Activated CD8-positive, alpha-beta memory T cell treated with anti-CD3 and anti-CD28 coated beads for 1 hour (primary cell): ENCODE measurements at places on chromosomes 11 and 22.

- peak; percentile 37 for DNase-seq
These were observed at the start of gene CNIH2 for GRCh38 chr11:66277471-66278362. CNIH2 (plus strand) TSS chr11:66278175; CDS start chr11:66278457, 282 bp downstream.

GRCh38 chr11:30310623-30311022 lies 12.3 kb upstream of the ARL14EP start:
- no peak for DNase-seq

- DNase-seq: no peak
These were observed 1.1 kb upstream of the VPS37C start for GRCh38 chr11:61162092-61162941.

GRCh38 chr11:33480626-33481025 lies 220.0 kb downstream of the C11orf91 start:
- no peak for DNase-seq

GRCh38 chr22:47162865-47163264 lies 400.4 kb downstream of the TBC1D22A start:
- DNase-seq: no peak

GRCh38 chr22:44532552-44532951 lies 34.5 kb upstream of the RTL6 start:
- no peak for DNase-seq

DNA sequence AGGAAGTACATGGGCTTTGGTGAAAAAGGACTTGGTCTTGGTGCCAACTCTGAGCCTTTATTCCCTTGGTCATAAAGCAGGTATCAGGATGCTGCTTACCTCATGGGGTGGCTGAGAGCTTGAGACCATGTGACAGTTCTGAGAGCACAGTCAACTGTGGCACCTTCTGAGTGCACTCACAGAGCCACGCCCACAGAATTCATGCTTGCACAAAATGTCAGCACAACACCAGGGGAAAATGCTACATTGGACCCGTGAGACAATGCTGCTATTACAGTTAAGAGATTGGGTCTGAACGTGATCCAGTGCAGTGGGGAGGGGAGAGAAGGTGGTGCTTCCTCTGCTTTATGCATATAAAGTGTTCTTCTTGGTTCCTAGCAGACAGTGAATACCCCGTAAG lies 79.5 kb upstream of the SPON1 start:
- DNase-seq: no peak

DNA sequence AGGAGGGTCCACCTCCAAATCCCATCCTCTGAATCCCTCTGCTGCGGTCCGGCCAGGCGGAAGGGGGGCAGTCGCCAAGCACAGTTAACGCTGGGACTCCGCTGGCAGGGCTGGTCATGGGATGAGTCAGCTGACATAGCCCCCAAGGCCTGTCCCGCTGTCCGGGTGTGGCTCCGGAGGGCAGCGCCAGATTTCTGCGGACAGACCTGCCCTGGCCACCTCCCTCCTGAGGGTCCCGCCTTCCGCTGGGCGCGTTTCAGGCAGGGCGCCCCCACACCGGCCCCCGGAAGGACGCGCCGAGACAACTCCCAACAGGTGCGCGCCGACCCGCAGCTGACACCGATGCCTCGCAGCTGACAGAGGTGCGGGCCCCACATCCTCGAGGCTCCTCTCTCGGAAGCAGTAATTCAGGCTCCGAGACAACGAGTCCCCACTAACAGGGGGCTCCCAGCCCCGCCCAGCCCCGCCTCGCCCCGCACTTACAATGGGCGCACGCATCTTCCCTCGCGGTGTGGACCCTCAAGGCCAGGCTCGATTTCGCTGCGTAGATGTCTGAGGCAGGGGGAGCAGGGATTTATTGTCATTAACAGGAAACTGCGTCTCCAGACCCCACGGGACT lies 607 bp downstream of the PLAAT3 start:
- peak; percentile 14 for DNase-seq

DNA sequence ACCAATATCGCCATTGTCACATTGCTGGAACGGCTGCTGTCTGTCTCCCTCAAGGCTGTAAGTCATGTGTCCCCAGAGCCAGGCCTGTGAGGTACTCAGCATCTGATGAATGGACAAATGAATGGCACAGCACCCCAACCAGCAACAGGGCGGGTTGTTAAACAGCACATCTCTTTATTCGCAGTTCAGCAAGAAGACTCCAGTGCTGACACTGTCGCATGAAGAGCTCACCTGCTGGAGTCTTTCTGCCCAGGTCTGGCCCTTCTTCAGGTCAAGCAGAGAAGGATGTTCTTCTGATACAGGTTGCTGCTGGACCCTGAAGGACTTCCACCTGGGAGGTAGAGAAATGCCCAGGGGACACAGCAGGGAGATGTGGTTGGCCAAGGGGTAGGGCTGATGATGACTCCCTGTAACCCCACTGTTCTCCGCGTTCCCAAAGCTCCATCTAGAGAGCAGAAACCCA lies 4.8 kb downstream of the SPATA19 start:
- DNase-seq: no peak

DNA sequence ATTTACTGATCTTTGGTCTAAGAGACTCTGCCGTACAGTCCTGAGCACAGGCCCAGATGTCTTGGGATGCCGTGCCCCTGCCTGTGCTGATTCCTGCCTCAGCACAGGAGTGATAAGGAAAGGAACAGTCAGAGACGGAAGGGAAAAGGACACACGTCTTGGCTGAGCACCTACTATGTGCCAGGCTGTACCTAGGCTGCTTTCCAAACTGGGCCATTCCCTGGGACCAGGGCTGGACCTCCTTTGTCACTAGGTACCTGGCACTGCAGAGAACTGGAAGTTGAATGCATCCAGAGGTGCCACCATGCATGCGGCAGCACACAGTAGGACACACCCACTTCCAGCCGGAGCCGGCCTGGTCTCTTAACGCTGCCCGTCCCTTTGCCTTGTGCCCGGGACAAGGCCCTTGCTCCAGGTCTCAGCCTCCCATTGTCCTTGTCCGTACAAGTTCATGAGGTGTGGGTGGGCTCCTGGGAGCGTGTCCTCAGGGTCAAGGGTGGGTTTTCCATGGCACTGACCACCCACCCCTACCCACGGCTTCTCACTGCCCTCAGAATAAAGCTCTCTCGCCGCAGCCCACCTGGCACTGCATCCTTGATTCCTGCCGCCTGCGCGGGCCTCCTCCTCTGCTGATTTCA lies 1.1 kb upstream of the SSTR3 start:
- DNase-seq: no peak

DNA sequence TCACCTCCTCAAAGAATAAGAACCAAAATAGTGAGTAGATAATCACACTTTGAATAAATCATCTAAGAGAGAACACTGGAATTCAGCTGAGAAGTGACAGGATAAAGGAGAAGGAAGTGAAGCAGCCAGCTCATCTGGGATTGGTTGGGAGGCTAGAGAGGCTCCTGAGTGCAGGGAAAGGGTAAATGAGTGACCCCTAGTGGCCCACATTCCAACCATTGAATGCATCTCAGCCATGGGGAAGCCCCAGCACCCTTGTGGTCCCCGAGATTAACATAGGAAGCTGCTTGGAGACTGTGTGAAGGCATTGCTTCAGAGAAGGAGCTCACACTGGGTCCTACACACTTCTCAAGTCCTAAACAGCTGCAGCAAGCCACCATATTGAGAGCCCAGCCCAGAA lies 82.3 kb downstream of the JRKL start:
- DNase-seq: no peak

DNA sequence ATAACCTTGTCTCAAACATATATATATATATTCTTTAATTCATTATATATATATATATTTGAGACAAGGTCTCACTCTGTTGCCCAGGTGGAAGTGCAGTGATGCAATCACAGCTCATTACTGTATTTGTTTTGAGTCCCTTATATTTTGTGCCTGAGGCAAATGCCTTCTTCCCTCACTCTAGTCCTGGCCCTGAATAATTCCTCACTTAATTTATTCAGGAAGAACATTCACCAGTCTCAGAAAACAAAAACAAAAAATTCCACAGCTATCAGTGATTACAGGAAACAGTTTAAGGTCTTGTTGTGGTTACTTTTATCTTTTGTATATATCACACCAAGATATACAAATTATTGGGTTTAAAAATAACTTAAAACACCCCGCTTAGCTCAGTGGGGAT lies 155.7 kb downstream of the CWF19L2 start:
- no peak for DNase-seq

DNA sequence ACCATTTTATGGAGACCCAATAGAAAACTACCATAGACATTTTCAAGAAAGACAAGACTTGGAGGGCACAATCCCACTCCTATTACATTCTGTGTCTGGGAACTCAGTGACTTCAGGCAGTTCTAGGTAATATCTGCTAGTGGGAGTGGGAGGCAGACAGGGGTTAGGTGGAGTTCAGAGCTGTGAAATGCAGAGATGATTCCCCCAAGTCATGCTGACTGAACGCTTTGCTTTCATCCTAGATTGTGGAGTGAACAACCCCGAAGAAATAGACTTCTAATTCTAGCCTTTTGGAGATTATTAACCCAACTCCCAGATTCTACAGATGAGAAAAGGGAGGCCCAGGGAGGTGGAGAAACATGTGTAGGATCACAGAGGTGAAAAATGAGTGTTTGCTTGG lies 437.8 kb upstream of the CADM1 start:
- DNase-seq: no peak

DNA sequence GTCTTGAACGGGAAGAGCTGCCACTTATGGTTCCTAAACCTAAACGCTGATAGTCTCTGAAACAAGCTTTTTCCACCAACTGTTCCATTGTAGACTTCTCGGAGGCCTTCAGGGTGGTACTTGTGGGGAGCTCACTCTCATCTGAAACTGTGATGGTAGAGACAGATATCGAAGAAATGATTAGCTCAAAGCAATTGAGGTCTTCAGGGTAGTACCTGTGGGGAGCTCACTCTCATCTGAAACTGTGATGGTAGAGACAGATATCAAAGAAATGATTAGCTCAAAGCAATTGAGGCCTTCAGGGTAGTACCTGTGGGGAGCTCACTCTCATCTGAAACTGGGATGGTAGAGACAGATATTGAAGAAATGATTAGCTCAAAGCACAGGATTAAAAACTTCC lies 175.7 kb downstream of the SWAP70 start:
- no peak for DNase-seq

- no peak for DNase-seq
These were observed 89.8 kb downstream of the PIWIL4 start for GRCh38 chr11:94656968-94657367.

GRCh38 chr11:72569966-72570892 lies 104.0 kb downstream of the PDE2A start:
- no peak for DNase-seq

DNA sequence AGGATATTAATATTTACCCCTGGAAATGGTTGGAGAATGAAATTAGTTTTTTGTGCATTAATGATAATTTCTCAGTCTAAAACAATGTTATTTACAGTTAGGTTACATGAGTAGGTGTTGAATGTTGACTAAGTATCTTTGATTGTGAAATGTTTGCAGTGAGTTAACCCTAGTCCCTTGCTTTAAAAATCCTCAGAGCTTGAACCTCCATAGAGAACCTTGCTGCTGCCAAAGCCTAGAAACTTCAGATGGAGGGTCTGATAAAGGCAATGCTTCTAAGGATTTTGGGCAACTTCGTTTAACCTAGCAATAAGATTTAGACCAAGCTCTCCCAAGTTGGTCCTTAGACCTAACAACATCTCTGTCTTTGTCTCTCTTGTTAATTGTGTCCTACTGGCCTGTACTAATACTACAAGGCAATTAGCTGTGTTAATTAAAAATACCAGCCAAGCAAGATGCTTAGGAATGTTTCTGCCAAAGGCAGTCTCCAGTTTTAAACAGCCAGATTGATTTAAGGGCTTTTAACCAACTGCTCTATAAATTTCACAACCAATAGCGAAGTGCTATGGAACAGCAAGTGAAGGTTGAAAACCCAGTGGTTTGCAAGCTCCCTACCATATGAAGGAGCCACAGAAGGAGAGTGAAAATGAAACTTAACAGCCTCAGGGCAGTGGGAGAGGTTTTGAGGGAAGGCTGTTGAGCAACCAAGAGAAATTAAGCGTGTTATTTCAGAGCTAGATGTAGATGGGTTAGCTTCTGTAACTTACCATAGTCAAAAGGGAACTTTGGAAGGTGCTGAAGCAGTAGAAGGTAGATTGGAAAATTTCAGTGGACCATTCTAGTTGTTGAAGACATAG lies 295.9 kb upstream of the ANO5 start:
- no peak for DNase-seq

DNA sequence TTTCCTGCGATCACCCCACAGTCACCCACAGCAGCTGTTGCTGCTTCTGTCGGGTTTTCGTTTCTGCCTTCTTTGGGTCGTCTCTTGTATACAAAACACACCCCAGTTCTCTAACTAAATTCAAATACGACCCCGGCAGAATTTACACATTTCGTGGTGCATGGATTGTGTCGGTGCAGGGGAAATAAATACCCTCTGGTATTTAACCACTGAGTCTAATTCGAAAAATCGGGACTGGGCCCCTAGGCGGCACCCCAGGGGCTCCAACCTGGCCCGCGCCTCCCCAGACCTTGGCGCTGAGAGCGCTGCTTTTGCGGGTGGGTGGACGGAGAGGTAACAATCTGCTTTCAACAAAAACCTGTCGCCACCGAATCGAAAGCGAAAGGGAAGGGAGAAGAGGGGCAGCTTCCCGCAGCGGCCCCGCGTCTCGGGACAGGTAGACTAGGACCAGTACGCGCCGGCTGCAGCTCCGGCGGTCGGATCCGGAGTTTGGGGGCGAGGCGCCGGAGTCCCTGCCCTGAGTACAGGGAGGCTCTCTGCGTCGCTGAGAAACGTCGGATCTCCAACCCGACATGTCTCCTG lies 4.4 kb downstream of the ALX4 start:
- no peak for DNase-seq

- no peak for DNase-seq
These were observed 6.6 kb upstream of the MS4A18 start for GRCh38 chr11:60717956-60718355.

GRCh38 chr11:12827929-12828812 lies 153.9 kb downstream of the TEAD1 start:
- DNase-seq: no peak

GRCh38 chr11:87423161-87423560 lies 385.4 kb downstream of the TMEM135 start:
- DNase-seq: no peak

DNA sequence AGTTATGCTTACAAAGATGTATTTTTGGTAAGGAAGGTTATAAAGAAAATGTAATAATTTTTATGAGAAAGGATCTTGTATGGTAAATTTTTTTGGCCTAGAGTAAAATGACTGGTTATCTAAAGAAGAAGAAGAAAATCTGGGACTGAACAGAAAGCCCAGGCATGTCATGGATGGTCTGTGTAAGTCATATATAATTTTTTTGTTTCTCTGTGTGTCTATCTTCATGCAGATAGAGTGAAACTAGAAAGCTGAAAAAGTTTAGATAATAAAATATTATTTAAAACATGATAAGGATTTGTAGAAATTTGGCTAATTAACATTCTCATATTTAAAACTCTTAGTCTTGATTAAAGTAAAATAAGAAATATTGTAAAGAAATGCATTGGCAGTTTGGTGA lies 27.6 kb upstream of the MPEG1 start:
- DNase-seq: no peak

DNA sequence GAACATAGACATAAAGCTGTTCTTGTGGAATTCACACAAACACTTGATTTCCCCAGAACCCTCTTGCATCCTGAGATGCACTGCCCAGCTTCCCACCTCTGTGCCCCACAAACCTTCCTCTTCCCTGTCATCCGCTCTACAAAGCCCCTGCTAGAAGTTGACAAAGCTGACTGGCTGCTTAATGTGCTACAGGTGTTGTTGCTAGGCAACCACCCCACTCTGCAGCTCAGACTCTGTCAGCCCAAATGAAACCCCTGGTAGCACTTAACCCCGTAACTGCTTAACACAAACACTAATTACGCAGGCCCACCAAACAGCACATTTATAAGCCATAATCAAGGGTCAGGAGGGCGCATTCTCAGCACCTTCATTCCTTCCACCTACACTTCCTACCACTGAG lies 172.0 kb upstream of the CADM1 start:
- no peak for DNase-seq
